ENCODE measurements at places on chromosomes 2 and 18.
A peak's percentile ranks its signal among the peaks of the same experiment; 100 is the strongest.

- DNase-seq, result no peak
Measured at GRCh38 chr18:57439609-57439968, 4.4 kb downstream of the ONECUT2 start.

DNA sequence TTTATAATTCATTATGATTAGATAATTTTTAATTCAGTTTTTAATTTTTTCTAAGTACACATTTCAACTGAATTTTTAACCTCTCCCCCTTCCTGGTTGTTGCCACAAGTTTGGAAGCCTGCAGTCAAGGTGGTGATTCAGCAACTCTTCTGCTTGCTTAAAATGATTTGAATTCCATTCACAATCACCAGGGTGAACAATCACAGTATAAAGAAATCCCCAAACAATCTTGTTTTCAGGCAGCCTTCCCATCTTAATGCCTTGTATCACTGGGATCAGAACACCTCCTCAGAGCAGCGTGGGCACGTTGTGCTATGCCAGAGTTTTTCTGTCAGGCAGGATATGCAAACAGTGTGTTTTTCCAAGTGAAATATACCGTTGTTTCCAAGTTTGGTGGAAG, 46.7 kb upstream of the BARD1 start:
- DNase-seq, result no peak

GRCh38 chr2:238456970-238457926, 30.5 kb downstream of the ASB1 start:
- no peak for DNase-seq

DNA sequence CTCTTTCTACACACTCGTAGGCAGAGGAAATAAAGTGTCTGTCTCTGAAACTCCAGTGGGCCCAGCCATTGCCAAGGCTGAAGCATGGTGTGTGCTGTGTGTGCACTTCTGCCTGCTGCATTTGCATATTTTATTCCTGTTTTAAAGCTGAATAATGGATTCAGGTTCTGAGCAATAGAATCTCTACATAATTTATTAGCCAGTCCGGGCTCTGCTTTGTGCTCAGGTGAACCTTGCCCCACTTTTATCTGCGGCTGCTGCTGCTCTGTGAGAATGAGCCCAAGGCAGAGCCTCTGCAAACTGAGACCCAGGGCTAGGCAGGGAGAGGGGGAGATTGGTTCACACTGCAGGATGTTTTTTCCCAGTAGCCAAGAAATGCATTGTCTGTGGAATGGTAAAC, 64.6 kb upstream of the SH3BP4 start:
- no peak for DNase-seq

GRCh38 chr18:43758734-43759133, 481.4 kb upstream of the SYT4 start:
- DNase-seq, result no peak

DNA sequence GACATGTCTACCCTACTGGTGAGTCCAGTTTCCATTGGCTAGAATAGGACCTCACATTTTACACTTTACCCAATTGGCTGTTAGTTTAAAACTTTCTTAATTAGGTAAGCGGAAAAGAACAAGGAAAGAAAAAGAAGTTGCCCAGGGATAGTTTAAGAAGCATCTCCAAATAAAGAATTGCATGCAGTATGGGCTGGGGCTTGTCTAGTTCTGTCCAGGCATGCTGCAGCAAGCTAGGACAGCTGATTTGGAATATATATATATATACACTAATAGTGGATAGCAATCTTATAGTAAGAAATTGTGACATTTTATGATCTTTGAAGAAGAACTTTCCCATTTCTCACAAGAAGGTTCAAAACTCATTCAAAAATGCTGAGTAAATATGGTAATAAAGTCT, 90.0 kb upstream of the ERBB4 start:
- DNase-seq, result no peak

DNA sequence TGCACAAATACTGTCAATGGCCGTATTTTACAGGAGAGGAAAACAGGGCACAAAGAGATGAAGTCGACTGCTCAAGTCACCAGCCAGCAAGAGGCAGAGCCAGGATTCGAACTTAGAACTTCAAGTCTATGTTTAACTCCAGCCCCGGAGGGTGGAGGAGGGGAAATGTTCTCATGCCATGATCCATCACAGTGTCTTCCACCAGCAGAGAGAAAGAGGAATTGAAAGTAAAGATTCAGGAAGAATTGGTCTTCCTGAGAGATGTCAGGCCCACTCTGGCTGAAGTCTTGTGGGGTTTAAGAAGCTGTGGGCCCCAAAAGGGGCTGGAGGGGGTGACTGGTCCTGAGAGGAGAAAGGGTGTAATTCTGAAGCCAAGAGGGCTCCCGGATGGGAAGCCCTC, 260.0 kb downstream of the TNS1 start:
- DNase-seq, result no peak

GRCh38 chr2:35410431-35411061, 945.0 kb upstream of the CRIM1 start:
- peak; percentile 45 for DNase-seq

GRCh38 chr2:185279999-185280398, 458.6 kb upstream of the FSIP2 start:
- DNase-seq, result peak; percentile 25

GRCh38 chr2:128775914-128776285, 457.2 kb upstream of the HS6ST1 start:
- no peak for DNase-seq

DNA sequence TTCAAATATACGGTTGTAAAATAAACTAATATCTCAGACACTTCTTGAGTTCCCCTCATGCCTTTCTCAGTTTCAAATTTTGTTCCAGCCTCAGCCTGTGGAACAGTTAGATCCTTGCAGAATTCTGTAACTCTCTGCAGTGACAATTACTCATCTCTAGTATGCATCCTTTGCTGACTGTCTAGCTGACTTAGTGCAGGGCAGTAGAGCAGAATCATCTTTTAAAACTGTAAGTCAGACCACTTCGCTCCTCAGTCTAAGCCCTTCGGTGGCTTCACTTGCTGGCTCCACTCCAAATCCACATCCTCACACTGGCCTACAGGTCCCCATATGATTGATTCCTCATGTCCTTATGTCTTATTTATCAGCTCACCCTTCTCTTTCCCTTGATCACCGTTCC, 164.1 kb upstream of the ZSWIM2 start:
- no peak for DNase-seq

DNA sequence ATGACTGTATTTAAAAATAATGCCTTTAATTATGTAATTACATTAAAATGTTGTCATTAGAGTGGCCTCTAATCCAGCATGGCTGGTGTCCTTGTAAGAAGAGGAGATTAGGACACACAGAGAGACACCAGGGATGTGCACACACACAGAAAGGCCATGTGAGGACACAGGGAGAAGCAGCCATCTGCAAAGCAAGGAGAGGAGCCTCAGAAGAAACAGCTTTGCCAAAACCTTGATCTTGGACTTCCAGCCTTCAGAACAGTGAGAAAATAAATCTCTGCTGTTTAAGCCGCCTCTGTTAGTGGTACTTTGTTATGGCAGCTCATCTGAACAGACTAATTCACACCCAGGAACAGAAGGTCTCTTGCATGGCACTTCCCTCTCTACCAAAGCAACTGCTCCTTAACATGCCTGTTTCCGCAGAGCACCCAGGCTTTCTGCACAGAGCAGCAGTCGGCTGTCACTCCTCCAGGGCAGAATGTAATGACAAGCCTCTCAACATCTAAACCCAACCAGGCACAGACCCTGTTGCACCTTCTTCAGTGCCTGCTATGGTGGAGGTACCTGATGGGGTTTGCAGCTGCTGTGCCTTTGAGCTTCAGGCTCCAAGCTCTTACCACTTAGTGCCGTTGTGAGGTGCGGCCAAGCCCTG, 377.7 kb downstream of the TDRD15 start:
- no peak for DNase-seq

DNA sequence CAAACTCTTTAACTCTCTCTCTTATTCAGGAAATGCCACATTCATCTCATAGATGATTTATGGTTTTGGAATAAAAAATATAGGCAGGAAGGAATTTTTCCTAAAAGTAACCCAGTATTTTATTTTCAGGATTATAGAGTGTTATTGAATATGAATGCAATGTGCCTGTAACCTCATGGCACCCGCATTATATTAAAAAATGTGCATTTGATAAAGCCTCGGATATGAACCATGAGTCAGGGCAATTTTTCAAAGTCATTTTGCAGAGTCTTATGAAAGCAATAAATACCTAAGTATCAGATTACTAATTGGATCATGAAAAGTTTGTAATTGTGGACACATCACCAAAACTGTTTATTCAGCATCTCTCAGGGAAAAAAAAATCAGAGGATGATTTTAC, 573.8 kb downstream of the TSN start:
- no peak for DNase-seq

Measured in KBM-7 (cell line).